GM12891 (cell line): ENCODE measurements at places on chromosomes 4 and X.
A peak's percentile ranks its signal among the peaks of the same experiment; 100 is the strongest.

DNA sequence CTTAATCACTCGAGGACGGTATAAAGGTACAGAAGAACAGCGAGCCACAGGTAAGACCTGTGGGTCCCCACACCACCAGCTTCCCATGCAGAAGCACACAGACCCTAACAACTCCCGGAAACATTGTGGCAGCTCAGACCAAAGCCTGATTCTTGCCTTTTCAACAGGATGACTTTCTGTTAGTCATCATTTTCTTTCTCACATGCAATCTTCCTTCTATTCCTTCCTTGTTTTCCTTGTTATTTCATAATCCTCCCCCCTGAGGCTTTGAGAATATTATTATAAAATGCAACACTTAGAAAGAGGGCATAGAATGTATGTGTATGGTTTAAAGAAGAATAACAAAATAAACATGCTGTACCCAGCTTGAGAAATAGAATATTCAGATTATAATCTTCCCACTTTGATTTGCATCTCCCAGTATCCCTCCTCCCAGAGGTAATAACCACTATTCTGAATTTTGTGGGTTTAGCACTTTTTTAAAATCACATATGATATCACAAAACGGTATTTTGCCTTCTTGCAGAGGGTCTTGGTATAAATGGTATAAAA lies 100.9 kb downstream of the FHDC1 start:
- DNase-seq, result no peak

DNA sequence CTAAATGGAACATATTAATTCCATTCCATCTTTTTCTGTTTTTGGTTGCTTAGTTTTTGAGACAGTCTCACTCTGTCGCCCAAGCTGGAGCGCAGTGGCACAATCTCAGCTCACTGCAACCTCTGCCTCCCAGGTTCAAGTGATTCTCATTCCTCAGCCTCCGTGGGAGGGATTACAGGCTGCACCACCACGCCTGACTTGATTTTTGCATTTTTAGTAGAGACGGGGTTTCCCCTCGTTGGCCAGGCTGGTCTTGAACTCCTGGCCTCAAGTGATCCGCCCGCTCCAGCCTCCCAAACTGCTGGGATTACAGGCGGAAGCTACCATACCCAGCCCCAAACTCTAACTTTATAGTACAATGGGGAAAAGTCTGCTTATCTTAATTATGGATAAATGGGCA lies 11.2 kb downstream of the HNRNPD start:
- no peak for DNase-seq

DNA sequence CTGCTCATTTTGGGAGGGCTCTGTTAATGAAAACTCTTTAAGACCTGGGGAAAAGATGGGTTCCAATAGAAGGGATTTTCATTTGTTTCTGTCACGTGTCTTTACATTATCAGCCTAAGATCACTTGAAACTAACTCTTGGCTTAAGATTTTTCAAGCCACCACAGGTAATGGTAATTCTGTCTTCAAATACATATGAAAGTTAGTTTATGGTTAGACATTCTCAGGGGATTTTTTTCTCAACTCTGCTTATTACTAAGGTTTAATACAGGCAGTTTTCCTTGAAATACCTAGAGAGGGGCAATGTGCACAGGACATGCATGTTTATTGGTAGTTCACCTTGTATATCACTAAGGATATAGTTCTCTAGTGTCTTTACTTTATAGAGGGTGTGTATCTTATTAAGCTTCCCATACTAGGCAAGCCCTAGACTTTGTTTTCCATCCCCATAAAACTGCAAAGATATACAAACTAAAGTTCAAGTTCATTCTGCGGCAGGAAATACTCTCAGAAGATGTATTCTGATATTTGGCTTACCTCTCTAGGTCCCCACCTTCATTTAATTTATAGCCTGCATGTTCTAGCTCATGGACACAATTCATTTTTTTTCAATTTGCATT lies 38.2 kb upstream of the MYOZ2 start:
- DNase-seq, result no peak

- no peak for DNase-seq
These were observed 741 bp downstream of the HGFAC start for GRCh38 chr4:3442460-3442958.

DNA sequence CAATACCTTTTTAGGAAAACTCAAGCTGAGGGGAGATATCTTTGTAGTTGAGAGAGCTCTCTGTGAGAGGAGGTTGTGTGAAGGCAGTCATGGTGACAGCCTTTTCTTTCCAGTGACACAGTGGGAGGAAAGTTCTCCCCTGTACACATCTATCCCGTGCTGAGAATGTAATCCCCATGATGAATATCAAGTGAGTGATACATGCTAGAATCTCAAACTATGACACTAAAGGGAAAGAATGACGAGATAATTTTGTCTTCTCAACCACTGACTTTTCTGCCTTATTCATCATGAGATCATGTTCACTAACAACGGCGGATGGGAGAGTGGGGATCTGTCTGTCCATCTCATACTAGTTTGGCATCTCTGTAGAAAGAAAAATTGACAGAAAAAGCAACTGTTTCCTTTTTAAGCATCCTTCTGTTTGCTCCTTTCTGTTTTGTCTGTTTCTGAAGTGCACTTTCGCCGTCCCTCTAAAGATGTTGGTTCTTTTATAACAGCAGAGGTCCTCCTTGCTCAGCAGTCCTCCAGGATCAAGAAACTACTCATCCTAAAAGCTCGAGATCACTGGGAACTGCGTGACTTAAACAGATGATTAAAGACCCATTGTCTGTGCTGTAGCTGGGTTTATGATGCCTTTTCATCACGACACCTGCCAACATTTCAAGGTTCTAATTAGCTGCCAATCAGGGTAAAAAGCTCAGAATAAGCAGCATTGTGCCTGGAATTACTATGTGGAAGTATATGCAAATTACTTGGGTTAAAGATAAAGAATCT lies 137.6 kb downstream of the DCK start:
- DNase-seq, result no peak

- no peak for DNase-seq
These were observed 307.4 kb downstream of the RAB28 start for GRCh38 chr4:13176741-13177142.

- DNase-seq, result no peak
These were observed 158.1 kb upstream of the TENM3 start for GRCh38 chr4:182085051-182085480.

DNA sequence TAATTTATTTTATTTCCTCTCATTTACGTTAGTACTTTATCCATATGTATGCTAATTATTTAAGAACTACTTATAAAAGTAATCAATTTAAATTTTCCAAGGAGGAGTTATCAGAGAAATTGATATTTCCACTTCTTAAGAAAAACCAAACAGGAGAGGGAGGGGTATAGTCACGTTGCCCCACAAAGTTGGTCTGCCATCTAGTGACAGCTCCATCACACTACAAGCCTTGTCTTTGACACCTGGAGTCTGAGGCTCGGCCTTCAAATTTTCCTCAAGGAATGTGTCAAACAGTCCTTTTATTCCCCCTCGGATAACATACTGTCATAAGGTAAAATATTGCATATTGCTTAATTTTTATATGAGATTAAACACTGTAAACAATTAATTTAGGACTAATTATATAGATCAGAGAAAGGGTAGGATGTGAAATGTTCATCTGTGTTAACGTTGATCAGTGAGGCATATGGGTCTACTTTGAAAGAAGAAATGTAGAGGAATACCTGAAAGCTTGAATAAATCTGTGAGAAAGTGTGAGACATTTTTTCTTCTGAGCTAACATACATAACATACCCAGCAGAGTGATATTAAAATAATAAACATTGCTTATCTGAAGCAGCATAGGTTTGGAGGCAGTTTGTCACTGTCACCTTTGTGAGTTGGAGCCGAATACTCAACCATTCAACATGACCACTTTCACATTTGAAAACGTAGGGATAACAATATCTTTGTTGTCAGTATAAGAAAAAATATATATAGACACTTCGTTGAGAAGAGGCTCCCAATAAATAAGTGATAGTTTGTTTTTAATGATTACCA lies 114.4 kb downstream of the GLRA3 start:
- peak; percentile 21 for DNase-seq
